ENCODE measurements at places on chromosomes 4 and X.

GRCh38 chr4:20544645-20545044 is 155.6 kb upstream of the PACRGL start:
- no peak for DNase-seq

DNA sequence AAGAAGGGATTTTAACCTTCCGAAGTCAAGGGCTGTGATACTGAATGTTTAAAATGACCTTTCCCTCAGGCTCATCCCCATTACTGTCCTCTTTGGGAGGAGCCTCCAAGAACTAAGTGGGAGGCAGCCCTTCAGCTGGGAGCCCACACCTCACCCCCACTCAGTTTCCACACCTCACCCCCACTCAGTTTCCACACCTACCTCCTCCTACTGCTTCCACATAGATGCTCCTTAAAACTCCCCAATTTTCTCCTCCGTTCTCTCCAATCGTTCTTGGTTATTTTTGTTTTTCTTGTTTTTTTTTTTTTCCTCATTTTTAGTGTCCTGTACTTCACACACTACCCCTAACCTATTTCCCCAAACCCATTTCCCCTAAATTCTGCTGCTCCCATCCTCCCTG is 31.6 kb upstream of the ANXA3 start:
- no peak for DNase-seq

DNA sequence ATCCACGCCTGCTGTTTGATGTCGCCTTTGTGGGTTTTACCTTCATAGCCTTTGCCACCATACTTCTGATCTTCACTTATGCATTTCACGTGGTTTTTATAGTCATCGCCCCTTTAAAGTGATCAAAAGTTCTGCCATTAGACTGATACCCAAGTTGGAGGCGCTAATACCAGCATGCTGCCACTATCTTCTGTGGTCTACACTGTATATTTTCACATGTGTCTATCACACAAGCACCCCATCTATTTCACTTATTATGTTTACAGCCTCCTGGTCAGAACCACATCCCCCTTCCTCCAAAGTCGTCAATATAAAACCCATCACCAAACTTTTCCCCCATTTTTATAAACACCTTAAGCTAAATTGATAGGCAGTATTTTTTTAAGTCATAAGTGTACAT is 8.2 kb downstream of the LYAR start:
- no peak for DNase-seq

- DNase-seq: no peak
These were observed 30.2 kb downstream of the BEND4 start for GRCh38 chr4:42122237-42122636.

GRCh38 chr4:104989371-104989770 is 157.3 kb upstream of the TET2 start:
- DNase-seq: peak; percentile 0

DNA sequence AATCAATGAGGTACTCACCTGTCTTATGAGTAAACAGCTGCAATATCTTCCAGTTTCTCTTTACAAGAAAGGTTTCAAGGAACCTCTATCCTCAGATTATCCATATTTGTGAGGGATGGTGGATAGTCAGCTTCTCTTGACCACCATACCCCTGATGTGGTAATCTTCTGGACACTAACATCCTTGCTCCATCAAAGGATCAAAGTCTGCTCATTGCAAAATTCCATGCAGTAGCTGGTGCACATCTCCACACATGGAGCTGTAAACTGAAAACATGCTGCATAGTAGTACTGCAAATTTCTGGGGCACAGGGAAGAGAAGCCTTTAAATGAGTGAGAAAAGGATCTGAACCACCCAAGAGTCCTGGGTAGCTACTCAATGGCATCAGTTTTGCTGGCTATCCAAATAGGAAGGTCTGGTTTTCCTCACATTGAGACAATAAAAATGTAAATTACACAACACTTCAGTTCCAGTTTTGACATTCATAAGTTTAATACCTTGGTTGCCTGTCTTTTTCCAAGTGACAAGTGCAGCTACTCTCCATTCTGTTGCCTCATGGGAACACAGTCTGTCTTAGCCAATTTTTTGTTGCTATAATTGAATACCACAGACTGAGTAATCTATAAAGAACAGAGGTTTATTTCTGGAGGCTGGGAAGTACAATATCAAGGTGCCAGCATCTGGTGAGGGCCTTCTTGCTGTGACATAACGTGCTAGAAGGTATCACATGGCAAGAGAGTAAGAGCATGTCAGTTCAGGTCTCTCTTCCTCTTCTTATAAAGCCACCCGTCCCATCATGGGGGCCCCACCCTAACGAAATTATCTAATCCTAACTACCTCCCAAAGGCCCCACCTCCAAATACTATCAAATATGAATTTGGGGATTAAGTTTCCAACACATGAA is 34.4 kb upstream of the ARHGEF6 start:
- no peak for DNase-seq

DNA sequence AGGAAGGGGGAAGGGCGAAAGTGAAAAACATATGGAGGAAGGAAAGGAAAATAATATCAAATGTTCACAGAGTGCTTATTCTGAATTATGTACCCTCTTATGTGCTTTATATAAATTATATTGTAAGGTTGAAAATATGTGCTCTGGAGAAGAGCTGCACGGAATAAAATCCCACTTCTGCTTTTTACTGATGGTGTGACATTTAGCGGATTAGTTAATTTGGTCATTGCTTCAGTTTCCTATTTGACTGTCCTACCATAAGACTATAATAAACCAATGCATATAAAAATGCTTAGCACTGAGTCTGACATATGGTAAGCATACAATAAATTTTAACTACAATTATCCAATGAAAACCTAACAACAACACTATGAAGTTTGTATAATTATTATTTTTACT is 86.2 kb downstream of the NPFFR2 start:
- DNase-seq: no peak

GRCh38 chr4:148441624-148441985 is 609 bp downstream of the NR3C2 start:
- no peak for DNase-seq

DNA sequence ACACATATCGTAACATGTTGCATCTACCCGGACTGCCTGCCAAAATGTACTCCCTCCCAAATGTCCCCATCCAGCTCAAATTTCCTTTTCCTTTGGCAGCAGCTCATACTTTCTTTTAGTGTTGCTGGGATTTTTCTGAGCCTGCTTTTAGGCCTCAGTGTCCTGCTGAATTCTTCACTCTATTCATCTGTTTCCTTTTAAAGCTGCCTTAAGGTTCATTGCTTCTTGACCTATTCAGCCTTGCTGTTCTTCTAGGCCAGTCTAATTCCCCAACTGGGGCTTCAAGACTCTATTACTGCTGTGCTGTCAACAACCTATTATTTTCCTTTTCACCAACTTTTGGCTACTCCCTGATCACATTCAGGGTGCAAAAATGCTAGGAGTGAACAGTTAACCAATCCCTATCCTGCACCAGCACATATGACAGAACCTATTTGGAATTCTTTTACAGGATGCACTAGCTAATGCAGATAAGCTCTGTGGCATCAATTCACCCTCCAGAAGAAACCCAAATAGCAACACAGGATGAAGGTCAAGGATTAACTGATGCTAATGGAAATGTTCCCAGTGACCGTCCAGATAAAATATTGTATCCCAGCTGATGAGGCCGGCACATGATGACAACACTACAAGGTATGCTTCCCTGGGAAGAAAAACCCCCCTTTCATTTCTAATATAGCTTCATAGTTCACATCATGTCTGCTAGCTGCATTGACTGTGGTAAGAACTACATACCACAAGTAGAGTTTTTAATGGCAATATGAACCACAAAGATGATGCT is 114.7 kb upstream of the TTC29 start:
- DNase-seq: no peak

DNA sequence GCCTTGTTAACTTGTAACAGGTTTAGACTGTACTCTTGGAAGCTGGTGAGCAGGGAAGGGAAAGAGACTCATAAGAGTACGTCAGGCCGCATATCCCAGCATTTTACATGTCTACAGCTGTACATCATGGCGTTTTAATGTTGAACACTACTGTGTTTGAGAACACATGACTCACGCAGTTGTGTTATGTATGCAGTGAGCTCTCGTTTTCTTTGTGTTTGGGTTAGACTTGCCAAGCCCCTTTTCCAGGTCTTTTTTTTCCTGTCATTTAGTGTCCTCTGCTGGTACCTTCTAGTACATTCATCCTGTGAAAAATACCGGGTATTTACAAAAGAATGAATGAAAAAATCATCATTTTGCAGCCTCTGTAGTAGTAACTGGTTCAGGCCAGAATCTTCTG is 35.3 kb downstream of the SMS start:
- DNase-seq: no peak

Measured in NCI-H510A (cell line).